ENCODE measurements at places on chromosomes 5 and 9.

- no peak for DNase-seq
Measured at GRCh38 chr9:2611961-2612360, 9.6 kb upstream of the VLDLR start.

- DNase-seq = peak; percentile 67
Measured at GRCh38 chr9:127917603-127918002, 762 bp upstream of the ST6GALNAC4 start.

DNA sequence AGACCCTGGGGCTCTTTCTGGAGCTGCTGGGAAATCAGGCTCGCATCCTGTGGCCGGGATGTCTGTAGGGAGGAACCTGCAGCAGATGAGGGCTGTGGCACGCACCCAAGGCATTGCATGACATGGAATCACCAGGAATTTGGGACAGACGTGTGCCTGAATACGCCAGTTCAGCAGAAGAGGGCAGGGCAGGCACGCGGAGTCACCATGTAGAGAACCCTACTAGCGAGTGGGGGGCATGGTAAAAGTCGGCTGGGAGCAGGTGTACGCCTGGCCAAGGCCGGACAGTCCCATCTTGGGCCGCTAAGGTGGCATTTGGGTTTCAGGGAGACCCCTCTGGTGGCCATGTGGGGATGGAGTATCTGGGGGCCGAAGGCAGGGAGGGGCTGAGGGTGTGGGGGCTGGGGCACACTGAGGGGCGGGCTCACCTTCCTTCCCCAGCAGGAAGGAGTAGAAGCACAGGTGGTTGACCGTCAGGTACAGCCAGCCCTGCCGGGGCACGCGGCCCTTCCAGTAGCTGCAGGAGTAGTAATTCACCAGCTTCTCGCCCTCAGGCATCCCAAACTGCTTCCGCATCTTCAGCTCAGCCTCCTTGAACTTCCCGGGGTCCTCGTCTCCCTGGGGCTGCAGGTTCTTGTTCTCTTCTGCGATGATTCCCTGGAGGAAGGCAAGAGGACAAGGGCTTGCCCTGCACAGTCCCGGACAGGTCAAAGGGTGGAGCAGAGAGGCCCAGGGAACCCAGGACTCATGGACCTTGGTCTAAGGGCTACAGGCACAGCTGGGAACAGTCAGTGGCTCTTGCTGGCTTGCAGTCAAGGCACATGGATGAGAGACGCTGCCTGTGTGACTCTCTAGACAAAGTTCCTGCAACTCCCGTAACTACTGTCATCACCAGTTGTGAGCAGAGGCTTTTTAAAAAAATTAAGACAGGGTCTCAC is 13.5 kb downstream of the TBC1D9B start:
- DNase-seq = no peak

DNA sequence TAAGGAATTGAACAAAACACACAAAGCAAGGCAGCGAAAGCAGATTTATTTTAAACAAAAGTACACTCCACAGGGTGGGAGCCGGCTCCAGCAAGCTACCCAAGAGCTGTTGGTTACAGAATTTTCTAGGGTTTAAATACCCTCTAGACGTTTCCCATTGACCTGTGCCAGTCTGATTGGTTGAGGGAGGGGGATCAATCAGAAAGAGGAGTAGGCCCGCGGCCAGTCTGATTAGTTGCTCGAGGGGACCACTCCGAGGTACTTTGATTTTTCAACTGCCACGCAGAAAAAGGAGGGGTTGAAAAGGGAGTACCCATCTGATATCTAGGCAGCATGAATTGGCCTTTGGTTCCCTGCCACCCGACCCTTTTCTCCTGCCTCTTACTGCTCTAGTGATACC is 998 bp downstream of the SRP19 start:
- DNase-seq = no peak

GRCh38 chr9:136587145-136587943 is 41.5 kb upstream of the NOTCH1 start:
- no peak for DNase-seq

All from memory B cell (primary cell).